COLO829 (cell line): ENCODE measurements at places on chromosomes 4 and X.

DNA sequence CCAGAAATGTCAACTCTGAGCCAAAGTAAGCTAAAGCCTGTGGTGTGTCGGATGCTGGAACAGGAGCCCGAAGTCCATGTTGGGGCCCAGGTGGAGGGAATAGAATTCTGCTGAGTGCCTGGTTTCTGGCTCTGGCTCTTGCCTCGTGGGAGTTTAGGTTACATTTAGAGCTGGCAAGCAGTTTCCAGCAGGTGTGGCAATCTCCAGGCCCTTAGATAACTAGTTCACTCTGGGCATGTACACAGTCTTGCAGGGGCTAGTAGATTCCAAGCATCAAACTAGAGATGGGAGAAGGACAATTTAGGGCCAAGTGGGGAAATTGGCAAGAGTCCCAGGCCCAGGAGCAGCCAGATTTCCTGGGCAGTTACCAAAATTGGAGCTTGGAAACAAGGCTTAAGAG, 56.3 kb upstream of the STOX2 start:
- DNase-seq: no peak

- DNase-seq: no peak
These were observed 342.8 kb downstream of the PPARGC1A start for GRCh38 chr4:23547096-23547495.

- no peak for DNase-seq
These were observed 511.4 kb upstream of the ARX start for GRCh38 chrX:25527156-25527555.

DNA sequence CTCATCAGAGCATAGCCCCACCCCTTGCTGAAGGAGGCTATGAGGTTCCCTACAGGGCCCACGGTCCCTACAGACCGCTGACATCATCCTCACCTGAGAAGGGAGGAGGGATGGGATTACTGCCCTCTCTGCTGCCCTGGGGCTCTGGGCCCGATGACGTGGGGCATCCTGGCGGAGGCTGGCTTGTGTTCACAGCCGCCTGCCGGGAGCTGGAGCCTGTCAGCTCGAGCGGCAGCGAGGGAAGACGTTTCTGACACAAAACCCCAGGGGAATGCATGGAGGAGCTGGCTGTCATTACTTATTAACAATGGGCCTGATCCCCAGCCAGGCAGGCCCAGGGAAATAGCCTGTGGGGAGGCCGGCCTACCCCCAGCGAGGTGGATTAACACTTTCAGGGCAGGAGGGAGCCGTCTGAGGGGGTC, 106.6 kb upstream of the ATP6AP2 start:
- no peak for DNase-seq

DNA sequence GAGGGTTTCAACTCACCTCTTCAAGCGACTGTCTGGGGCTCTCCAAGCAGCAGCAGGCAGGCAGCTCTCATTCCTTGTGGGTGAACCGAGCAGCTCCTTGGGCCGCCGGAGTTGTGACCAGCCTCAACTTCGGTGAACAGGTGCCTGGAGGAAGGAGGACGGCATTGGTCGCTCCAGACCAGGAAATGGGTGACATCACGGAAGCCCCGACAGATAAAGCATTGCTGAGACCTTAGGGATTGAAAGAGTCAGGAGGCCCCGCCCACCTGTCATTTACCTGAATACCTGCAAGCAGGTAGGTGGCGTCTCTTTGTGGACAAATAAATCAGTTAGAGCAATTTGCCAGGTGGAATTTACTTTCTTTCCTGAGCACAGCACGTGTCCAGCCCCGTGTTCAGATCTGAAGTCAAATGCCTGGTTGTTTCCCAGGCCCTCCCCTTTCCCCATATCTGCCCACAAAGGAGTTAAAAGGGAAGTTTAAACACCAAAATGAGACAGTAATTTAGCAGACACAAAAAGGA, at the start of gene LNX1:
TSS of gene LNX1 (minus strand) at position 115 of the 521 bp plus-strand sequence. CDS start 17,484 bp downstream, outside the sequence.
- DNase-seq: no peak

DNA sequence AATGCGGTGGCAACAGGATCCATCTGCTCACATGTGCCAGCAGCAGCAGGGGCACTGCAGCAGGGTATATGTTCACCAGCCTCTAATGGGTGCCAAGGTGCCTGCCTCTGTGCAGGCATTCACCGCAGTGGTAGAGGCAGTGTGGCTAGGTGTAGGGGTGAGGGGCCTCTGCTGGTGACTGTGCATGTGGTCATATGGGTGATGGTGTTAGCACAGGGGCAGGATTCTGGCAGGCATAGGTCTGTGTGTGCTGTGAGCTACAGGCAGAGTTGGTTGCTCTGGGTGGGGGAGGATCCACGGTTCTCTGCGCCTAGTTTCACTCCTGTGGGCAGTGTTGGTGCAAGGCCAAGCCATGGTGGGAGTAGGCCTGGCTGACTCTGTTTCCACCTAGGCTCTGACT, 566.5 kb upstream of the GNPDA2 start:
- DNase-seq: no peak

DNA sequence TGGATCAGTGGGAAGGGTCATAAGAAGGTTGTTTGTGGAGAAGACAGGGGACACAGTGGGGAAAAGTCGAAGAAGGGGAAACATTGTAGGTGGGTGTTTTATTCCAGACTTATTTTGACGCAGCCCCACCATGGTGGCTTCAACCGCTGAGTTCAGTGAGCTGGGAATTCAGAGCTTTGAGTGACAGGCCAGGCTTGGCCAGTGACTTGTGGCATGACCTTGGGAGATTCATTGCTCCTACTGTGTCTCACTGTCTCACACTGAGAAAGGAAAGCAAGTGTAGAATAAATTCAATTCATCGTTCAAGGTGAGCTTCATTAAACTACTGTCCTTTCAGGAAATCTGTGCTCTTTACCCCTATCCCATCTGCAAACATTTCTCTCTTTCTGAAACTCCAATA, 47.4 kb upstream of the SOD3 start:
- no peak for DNase-seq

DNA sequence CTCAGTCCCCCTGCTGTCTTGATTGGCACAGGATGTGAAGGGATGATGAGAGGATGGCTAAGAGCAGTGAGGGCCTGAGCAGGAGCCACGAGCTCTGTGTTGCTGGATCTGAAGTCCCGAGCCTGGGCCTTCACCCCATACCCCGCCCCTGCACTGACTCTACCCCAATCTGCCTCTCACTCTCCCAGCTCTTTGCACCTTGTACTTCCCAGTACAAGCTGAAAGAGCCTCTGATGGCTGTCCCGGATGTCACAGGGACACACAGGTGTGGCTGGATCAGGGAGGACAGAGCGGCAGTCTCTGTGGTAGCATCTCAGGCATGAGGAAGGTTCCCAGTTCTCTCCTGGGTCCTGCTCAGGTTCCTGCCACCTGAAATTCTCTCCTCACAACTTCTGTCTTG, 103.6 kb downstream of the CHIC2 start:
- no peak for DNase-seq

GRCh38 chr4:52752936-52753335, 1.7 kb upstream of the ERVMER34-1 start:
- no peak for DNase-seq

- DNase-seq: no peak
These were observed 56.6 kb upstream of the WDR1 start for GRCh38 chr4:10173037-10173753.

GRCh38 chr4:189206953-189207352, 733.7 kb upstream of the FRG1 start:
- DNase-seq: no peak

GRCh38 chr4:109953556-109953955, 40.9 kb downstream of the EGF start:
- DNase-seq: no peak

GRCh38 chr4:11628093-11628725, 199.5 kb upstream of the HS3ST1 start:
- DNase-seq: no peak

DNA sequence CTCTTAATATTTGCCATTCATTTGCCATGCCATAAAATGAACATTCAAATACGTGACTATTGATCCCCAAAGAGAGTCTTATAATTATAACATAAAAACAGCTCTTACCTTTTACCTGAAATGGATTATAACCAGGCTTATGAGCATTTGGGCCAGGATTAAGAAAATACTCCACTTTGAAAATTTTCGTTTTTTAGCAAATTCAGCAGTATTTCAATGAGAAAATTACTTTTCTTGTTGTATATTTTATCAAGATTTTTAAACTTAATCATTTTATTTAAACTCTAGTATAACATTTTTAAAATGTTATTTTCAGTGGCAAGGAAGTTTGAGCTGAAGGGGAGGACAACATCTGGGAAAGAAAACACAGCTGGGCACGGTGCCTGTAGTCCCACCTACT, 59.0 kb upstream of the RAPGEF2 start:
- DNase-seq: no peak

GRCh38 chrX:148929686-148930085, 429.3 kb downstream of the AFF2 start:
- DNase-seq: no peak
